Esophagus squamous epithelium (tissue), 5 donors: ENCODE measurements at places on chromosomes 12 and 14.

- DNase-seq = no peak
Measured at GRCh38 chr14:69845787-69846186, 33.4 kb upstream of the SMOC1 start.

DNA sequence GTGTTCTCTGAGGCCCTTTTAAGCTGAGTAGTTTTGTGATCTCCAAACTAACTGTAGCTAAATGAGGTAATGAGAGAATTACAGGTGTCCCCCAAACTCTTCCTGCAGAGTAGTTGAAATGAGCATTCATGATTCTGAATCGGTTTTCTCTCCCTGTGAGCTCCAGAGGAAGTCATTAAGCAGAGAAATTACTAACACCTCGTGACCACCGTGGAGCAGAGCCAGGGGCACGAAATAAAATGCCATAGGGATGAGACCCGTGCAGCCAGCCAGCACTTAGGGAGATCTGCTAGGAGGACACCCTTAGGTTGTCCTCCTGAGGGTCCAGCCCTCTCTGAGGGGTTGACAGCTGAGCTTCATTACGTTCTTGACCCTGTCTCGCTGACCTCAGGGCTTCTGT, 79.5 kb downstream of the SLC25A47 start:
- DNase-seq = no peak

DNA sequence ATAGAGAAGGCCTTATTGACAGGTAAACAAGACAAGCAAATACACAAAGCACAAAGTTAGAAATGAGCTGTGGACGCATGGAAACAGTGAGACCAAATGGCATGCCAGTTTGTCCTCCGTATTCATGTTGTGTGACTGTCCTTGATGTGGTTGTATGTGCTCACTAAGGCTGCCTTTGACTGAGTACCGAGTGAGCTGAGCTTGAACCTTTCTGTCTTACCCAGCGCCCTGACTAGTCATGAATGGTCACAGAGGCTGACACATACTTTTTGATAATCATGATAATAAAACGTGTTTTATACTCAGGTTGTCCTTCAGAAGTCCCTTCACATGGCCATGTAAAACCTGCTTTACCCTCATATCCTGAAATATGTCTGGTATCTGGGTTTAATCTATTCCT, 553 bp upstream of the CATSPERB start:
- no peak for DNase-seq

DNA sequence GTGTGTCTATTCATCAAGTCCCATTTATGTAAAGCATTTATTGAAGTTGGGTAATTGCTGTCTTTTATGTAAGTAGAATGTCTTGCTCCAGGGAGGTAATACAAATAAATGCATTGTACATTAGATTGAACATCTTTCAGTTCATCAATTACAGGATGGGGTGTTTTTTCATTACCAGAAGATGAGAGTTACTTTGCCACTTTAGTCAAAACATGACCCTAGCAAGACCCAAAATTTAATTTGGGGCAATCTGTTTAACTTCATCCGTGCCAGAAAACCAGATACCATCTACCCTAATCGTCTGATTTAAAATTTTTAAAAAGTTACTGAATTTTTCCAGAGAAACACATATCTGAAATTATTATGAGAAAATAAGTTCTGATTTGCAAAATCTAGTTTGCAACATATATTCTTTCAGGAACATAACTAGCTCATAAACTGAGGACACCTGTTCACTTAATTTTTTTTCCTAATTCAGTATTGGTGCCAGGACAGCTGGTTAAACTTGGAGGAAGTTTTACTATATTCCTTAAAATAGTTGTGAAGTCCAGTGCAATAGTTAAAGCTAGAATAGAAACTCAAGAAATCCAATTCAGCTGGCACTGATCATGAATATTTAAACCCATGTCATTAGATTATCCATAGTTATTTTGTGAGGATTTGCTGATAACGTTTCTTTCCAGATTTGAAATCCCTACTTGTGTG, 114.5 kb downstream of the SRGAP1 start:
- DNase-seq = no peak

- no peak for DNase-seq
Measured at GRCh38 chr12:15979096-15980092, 68.3 kb downstream of the DERA start.

- no peak for DNase-seq
Measured at GRCh38 chr12:102513272-102513671, 32.9 kb upstream of the IGF1 start.

- no peak for DNase-seq
Measured at GRCh38 chr14:38873941-38874612, 229.0 kb downstream of the SEC23A start.

GRCh38 chr12:22043943-22044342, 2.1 kb upstream of the CMAS start:
- no peak for DNase-seq

DNA sequence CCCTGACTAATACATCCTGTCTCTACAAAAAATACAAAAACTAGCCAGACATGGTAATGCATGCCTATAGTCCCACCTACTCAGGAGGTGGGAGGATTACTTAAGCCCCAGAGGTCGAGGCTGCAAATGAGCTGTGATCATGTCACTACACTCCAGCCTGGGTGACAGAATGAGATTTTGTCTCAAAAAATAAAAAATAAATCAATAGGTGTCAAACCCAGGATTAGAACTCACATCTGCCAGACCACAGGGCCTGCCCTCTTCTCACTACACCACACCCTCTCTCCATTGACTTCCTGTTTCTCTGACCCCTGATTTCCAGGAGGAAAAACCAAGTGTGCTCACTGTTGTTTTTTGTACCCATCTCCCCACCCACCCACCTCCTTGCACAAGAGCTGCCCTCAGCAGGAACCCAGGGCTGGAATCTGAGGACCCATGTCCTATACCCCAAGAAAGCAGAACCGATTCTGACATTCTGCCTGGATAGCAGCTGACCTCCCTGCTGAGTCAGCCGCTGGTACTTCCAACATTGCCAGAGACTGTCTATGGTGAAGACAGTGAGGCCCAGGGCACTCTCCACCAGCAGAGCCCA, 6.2 kb downstream of the CMKLR1 start:
- DNase-seq = no peak

DNA sequence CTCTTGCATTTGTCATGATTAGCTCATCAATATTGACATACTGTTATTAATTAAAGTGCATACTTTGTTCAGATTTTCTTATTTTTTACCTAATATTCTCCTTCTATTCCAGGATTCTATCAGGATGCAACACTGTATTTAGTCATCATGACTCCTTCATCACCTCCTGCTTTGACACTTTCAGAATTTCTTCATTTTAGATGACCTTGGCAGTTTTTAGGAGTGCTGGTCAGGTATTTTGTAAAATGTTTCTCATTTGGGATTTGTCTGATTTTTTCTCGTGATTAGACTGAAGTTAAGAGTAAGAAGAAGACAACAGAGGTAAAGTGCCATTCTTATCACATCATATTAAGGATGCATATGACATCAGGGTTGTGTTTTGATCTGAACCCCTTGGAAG, 167.0 kb upstream of the FOXG1 start:
- no peak for DNase-seq

DNA sequence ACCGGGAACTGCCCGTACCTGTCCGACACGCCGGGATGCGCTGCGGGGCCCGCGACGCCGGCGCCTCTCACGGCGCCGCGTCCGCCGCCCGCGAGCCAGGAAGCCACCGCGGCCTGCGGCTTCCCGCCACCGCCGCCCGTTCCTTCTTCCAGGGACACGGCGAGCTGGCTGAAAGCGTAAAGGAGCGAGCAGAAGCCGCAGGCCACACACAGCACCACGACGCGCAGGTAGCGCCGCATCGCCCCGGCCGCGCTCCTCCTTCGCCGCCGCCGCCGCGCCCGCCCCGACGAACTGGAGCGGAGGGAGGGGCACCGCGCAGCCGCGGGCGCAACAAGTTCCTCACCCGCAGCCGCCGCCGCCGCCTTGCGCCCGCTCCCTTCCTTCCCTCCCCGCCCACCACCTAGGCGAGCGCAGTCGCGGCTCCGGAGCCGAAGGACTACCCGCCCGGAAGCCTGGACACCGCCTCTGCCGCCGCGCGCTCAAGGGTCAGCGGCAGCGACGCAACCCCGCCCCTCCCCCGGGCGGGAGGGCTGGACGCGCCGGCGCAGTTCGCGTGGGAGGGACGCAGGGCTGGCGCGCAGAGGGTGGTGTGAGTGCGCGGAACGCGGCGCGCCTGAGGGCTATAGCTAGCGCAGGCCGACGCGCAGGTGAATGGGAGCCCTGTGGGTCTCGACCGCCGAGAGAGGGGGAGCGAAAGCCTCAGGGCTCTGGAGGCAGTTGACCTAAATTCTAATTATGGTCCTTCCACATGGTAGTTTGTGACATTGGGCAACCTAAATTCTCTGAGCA, at the start of gene GXYLT1:
Gene GXYLT1 (minus strand): TSS at position 467 of the 789 bp plus-strand sequence. CDS start 228 bp downstream, at position 239.
- peak; percentile 63 for DNase-seq

GRCh38 chr12:6691473-6691872, 2.3 kb upstream of the ZNF384 start:
- no peak for DNase-seq
